Ecto neural progenitor cell (in vitro differentiated cells): ENCODE measurements at places on chromosomes 4 and X.
A peak's percentile ranks its signal among the peaks of the same experiment; 100 is the strongest.

- peak; percentile 54 for DNase-seq
Measured at GRCh38 chrX:72714478-72714916, 391 bp upstream of the PHKA1 start.

- DNase-seq: no peak
Measured at GRCh38 chrX:120144178-120144844, 14.1 kb upstream of the RHOXF2 start.

DNA sequence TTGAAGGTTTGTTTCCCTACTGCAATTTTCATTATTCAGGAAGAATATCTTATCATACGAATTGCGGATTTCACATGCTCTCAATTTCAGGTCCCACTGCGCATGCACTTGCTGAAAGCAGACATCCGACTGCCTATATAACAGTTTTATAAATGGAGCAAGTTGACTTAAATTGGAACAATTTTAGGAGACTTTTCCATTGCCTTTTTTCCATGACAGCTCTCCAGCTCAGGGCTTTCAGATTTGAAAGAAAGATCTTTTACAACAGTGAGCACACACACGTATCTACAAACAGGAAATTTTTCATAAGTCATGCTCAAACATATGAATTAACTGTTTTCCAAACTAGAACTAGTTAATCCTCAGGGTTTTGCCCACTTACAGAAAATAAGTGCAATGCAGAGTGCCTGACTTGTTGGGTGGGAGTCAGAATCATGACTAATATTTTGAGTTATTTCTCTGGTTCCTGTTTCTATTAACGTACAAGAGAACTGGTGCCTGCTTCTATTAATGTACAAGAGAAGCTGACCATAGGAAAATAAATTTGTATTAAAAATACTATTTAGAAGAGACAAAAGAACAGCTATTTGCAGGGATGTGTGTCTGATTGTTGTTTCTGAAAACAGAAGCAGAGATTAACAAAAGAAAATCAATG, 137.9 kb downstream of the GPC3 start:
- no peak for DNase-seq

GRCh38 chr4:41146716-41147506, 67.4 kb downstream of the APBB2 start:
- DNase-seq: peak; percentile 76

DNA sequence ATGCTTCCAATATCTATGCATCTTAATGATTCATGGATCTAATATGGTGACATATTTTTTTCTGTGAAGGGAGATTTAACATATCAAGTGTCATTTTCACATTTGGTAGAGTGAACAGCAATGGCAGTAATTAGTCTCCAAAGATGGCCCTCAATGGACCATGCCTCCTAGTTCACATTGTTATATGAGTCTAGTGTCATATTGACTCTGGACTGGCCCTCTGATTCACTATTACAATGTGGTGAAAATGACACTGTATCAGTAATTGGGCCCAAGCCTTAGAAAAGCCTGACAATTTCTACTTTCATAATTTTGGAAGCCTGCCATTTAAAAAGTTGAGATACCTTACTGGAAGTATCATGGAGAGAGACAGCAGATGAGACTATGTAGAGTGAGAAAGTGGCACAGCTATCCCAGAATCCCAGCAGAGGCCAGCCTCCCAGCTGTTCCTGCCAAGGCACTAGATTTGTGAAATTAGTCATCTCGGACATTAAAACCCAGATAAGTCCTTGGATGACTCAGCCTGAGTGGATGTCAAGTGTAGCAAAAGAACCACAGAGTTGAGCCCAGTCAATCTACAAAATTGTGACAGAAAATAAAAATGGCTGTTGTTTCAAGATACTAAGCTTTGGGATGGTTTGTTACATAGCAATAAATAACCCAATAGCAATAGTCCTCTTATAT, 68.4 kb downstream of the ARHGEF38 start:
- DNase-seq: no peak

GRCh38 chrX:46575586-46575985, 2.0 kb downstream of the CHST7 start:
- no peak for DNase-seq

GRCh38 chr4:53044651-53044960, 182.5 kb downstream of the RASL11B start:
- DNase-seq: no peak

DNA sequence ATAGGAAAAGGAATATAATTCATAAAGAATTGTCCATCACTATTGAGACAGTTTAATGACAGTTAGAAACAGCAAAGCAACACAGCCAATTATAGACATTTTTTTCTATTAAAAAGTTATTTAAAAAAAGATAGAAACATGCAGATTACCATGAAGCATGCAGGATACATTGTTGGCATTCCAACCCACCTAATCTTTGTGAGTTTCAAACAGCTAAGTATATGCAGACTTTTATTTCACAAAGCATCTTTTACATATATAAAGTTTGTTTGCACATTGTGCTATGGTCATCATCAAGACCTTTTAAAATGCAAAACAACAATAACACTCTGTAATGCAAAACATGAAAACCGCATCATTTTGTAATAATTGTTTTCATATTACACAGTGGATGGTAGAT, 125.9 kb upstream of the ETNPPL start:
- DNase-seq: no peak

DNA sequence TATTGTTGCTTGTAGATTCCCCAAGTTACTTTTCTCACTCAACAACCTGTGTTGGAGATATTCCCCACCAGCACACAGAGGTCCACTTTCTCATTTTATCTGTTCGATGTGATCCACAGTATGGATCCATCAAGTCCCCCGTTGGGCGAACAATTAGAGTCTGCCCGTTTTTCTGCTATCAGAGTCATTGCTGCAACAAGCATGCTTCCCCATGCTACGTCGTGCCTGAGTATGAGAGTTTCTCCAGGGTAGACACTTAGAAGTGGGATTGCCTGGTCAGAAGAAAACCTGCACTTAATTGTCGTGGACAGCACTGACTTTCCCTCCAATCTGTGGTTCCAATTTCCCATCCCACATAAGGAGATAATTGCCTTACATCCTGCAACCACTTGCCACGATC, 62.7 kb upstream of the SHOX start:
- DNase-seq: no peak

- no peak for DNase-seq
Measured at GRCh38 chr4:107709916-107710315, 10.1 kb downstream of the PAPSS1 start.

DNA sequence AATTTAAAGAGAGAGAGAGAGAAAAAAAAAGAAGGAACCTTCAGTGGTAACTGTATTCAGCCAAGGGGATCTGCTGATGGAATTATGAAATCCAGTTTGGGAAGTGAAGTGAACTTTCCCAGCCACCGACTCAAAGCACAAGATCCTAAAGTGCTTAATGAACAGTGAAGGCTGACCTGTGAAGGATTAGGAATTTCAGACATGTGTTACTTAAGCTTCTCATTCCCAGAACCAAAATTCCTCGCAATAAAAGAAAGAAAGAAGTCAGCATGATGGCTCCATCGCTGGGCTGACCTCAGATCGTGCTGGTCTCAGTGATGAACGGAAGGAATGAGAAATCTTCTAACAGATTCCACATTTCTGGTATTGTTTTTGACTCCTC, 135.2 kb downstream of the ARSF start:
- no peak for DNase-seq

DNA sequence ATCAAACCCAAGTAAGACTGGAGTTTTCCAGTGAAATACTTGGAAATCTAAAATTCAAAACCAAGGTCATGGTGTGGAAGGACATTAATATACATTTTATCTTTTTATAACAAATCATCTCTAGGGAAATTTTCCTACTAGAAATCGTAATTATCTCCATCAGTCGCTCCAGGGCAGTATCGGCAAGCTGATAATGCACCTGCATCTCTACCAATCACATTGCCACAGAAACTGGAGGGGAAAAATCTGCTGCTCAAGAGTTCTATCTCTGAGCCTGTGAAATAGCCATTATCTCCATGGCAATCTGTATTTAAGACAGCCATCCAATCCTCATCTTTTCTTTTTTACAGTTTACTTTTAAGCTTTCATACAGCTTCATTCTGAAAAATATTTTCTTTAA, 538.3 kb upstream of the GALNT7 start:
- DNase-seq: no peak

- DNase-seq: no peak
Measured at GRCh38 chr4:84623661-84624060, 40.7 kb downstream of the CDS1 start.

DNA sequence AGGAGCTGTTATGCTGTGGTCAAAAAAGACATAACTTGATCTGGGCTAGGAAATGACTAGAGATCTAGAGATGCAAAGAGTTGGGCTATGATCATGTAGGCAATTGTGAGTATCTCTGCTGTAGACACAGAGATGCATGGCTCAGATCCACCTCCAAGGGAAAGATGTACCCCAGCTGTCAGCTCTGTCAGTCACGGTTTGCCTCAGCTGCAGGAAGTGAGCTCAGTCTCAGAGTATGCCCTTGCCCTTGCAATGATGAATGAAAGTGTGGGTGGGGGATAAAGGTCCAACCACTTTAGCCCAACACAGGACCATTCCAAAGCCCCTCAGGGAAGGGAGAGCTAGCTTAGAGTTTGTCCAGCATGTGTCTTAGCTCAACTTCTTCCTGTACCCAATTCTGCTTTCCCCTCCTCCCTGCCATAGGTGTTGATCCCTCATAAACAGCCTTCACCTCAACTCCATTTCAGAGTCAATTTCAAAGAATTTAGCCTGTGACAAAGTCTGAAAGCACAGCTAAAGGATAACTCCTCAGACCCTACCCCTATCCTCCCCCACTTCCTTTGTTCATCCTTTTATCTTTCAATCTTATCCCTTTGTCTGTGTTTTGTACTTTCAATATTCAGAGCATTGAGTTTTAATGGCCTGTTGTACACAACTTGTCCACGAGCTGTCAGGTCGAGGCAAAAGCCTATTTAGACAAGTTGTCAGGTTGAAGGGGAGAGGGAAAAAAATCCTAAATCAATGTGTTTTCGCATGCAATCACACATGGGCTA, 90.6 kb downstream of the MID1IP1 start:
- DNase-seq: no peak

DNA sequence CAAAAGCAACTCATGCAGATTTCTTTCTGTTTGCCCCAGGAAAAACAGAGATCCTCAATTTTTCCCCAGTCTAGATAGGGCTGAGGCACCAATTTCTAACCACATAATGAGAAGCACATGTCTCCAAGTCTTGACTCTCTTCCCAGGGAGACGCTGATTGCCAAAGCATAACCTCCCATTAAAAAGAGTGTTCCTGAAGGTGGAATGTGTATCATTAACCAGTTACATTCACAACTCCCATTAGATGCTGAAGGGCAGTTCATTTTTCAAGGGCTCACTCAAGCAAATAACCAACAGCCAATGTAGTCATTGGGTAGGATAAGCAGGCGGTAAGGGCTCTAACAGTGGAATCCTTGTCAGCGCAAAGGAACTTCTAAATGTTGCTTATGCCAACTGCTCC, 27.5 kb downstream of the TMEM47 start:
- DNase-seq: no peak

- DNase-seq: no peak
Measured at GRCh38 chr4:6271701-6272465, 2.2 kb downstream of the WFS1 start.

DNA sequence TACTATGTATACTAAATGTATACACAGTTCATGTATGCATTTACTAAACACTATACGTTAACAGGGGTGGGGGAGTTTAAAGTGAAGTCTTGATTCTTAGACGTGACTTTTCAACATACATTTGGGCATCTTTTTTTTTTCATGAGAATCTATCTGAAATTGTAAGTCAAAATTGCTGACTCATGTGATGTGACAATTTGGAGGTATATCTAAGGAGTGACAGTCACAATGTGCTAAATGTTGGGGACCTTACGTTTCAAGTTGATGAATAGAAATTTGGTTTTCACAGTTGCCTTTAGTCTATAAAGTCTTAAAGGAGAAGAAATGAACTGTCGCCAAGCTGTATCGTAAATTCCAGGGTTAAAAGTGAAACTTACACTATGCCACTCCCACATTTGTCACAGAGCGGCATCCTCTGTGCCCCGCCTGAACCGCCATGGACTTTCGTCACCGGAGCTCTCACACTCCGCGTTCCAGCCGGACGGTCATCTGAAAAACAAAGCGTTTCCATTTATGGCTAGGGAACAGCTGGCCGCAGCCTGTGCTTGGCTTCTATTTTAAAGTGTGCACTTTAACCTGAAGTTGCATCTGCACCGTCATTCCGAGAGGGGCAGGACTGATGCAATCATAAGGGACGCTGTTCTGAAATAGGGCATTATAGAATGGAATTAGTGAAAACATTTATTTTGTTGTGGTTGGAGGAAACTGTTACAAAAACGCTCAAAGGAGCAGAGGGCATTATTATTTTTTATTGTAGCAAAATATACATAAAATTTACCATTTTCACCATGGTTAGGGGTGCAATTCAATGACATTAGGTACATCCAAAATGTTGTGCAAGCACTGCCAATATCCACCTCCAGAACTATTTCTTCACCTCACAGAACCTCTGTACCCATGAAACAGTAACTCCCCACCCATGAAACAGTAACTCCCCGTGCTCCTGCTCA, 30.9 kb downstream of the PDLIM3 start:
- DNase-seq: no peak

GRCh38 chrX:111511477-111511876, at the start of gene SERTM2:
TSS of gene SERTM2 (plus strand) at chrX:111511645. CDS start at chrX:111518858, 7,213 bp downstream.
- DNase-seq: peak; percentile 47

- no peak for DNase-seq
Measured at GRCh38 chrX:48815266-48815665, 11.0 kb upstream of the ERAS start.

GRCh38 chrX:3548765-3549391, 164.6 kb downstream of the PRKX start:
- no peak for DNase-seq

- DNase-seq: peak; percentile 54
Measured at GRCh38 chr4:154618708-154619315, 6.4 kb upstream of the FGG start.

DNA sequence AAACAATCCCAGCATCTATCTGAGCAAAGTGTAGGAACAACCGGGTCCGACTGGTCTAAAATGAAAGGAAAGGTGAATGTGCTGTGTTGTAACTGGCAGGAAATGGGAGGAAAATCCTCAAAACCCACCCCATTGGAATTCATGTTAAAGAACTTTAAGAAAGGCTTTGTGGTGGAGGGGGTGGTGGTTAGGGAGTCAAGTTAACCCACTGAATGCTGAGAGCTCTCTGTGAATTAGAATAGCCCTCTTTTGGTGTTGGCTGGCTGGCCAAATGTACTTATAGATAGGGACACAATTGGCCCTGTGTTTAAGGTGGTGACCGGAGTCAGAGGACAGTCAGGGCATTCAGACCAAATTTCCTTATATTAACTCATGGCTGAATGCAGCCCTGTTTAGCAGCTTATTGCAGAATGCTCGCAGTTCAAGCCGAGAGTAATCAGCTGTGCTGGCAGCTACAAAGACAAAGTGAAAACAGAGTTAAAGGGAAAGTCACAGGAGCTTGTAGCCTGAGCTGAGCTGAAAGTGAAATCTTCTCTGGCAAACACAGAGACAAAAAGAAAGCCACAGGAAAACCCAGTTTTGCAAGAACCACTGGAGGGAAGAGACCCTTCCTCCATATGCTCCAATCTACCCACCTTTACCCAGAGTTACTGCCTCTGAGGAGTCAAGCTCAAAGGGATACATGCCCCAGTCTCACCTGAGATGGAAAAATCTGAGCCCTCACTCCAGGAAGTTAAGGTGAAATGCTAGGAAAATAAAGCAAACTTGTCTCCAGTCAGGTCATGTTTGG, 38.5 kb upstream of the UGT2B7 start:
- no peak for DNase-seq
